ENCODE measurements at places on chromosomes 2 and 18.

- DNase-seq = no peak
Observed at GRCh38 chr2:47520302-47520630, 117.3 kb downstream of the MSH2 start.

GRCh38 chr2:173374634-173375033, 20.0 kb downstream of the CDCA7 start:
- DNase-seq = no peak

- DNase-seq = no peak
Observed at GRCh38 chr2:85666435-85667316, 1.3 kb downstream of the SFTPB start.

GRCh38 chr2:138495384-138495783, 6.2 kb upstream of the SPOPL start:
- no peak for DNase-seq

- DNase-seq = no peak
Observed at GRCh38 chr2:98160554-98160953, 73.6 kb downstream of the VWA3B start.

- DNase-seq = no peak
Observed at GRCh38 chr2:240247868-240248720, 107.6 kb upstream of the OTOS start.

- no peak for DNase-seq
Observed at GRCh38 chr2:187214306-187214705, 233.7 kb downstream of the CALCRL start.

- DNase-seq = no peak
Observed at GRCh38 chr18:35689728-35690127, 108.2 kb downstream of the GALNT1 start.

GRCh38 chr2:160269365-160269764, 69.3 kb upstream of the ITGB6 start:
- DNase-seq = no peak

- DNase-seq = no peak
Observed at GRCh38 chr2:206989311-206989710, 50.0 kb downstream of the CPO start.

- no peak for DNase-seq
Observed at GRCh38 chr2:127085317-127085681, 21.7 kb downstream of the BIN1 start.

DNA sequence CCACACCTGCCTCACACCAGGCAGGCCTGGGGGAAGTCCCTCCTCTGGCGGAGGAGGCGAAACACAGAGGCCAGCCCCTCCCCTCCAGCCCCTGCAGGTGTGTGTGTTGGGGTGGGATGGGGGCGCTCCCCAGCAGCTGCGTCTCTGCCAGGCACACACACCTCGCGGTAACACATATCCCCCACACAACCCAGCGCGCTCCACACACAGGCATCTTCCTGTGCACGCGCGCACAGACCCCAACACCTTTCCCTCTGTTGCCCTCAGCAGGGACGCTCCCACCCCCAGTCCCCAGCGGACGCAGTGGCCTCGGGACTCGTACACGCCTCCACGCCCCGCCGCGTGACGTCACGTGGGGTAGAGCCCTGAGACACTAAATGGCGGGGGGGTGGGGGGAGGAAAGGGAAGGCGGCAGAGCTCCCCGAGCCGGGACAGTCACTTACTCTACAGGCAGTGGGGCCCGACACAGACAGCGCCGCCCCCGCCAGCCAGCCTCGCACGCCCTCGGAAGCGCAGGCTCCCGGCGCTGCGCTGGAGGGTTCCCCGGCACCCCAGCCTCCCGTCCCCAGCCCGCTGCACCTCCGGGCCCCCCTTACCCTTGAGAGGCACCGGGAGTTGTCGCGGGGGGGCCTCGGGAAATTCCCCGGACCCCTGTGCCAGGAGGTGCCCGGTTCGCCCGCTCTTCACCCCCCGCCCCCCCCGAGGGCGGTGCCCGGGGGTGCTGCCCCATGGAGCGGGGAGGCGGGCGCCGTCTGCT, at the start of gene WNT10A:
Gene WNT10A (plus strand): TSS at position 751 of the 757 bp plus-strand sequence. CDS start 144 bp downstream, outside the sequence.
- DNase-seq = no peak

DNA sequence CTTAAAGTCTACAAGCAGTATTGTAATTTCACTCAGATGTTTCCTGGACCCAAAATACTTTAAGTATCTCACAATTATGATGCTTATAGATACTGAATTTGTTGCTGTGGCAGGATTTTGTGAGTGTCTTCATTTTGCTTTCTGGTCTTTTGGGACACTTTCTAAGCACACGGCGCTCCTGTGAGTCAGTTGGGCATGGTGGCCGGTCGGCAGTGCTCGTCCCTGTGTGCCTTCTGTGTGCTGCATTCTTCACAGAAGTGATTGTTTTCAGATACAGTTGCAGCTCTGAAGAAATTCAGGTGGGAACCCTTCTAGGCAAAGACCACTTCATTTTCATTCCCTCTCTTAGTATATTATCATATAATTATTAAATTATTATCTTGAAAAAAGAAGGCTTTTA, 273.3 kb downstream of the ZNF407 start:
- DNase-seq = no peak

DNA sequence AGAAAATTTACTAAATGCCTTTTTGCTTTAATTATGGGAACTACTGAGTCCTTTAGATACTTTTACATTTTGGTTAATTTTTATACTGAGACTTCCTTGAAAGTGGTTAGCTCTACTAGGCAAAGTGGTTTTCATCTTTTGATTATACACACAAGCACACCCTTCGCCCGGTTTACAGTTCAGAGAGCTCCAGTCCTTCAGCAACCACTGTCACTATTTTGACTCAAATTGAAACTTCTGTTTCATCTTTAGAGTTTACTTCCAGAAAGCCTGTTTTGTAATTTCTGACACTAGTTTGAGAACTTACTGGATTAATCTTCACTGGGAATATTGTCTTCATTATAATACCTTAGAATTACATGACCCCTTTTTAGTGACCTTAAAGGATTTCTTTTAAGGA, 140.3 kb upstream of the FOSL2 start:
- no peak for DNase-seq

DNA sequence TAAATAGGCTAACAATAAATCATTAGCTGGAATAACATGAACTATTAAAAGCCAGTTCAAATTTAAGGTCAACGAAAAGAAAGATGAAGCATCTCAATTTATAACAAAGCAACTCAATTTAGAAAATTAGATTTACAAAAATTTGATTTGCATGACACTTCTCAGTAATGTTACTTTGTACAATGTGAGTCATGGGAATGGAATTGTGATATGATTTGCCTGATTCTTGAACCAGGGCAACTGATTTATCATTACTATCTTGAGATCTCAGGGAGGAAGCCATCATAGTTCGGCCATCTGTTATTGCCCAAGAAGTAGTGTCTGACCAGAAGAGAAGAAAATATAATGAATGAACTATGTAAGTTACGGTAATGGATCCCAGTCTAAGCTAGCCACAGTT, 193.1 kb downstream of the RIT2 start:
- DNase-seq = no peak

DNA sequence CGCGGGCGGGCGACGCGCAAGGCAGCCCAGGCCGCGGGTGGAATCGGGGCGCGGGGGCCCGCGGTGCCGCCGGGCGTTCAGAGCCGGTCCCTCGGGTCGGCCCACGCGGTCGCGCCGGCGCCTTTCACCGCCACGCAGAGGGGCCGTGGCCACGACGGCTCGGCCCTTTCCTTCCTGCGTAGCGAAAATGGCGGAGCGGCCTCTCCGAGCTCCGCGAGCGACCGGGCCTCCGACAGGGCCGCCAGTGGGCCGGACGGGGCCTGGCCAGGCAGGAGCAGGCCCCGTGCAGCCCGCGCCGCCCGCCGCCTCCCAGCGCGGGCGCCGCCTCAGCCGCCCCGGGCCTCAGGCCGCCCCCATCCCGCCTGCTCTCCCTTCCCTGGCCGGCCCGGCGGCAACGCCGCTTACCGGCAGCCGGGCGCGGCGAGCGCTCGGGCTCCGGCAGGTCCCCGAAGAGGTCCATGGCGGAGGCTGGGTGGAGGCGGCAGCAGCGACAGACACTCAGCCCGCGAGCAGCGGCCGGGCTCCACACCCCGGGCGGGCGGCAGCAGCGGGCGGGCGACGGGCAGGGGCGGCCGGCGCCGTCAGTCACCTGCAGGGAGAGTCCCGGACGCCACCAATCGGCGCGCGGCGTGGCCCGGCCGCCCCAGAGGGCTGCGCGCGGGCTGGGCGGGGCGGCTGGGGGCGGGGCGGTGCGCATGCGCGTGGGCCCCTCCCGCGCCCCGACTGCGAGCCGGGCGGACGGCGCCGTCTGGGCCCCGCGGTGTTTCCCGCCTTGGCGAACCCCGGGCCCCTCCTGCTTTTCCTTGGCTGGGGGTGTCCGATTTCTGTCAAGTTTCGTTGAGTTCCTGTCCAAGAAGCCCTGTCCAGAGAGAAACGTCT, at the start of gene ILKAP:
Gene ILKAP (minus strand): TSS at position 602 of the 879 bp plus-strand sequence. CDS start 142 bp downstream, at position 460.
- peak; percentile 69 for DNase-seq

GRCh38 chr18:7257426-7257740, 26.5 kb downstream of the LRRC30 start:
- DNase-seq = no peak

GRCh38 chr2:208129744-208130711, at the start of gene CRYGC:
Gene CRYGC, minus strand, starts transcription at chr2:208129828. Its CDS starts 36 bp downstream, at chr2:208129792.
- no peak for DNase-seq

- no peak for DNase-seq
Observed at GRCh38 chr2:47141520-47141919, 13.6 kb downstream of the STPG4 start.

- no peak for DNase-seq
Observed at GRCh38 chr2:100066246-100066645, 76.1 kb downstream of the AFF3 start.

DNA sequence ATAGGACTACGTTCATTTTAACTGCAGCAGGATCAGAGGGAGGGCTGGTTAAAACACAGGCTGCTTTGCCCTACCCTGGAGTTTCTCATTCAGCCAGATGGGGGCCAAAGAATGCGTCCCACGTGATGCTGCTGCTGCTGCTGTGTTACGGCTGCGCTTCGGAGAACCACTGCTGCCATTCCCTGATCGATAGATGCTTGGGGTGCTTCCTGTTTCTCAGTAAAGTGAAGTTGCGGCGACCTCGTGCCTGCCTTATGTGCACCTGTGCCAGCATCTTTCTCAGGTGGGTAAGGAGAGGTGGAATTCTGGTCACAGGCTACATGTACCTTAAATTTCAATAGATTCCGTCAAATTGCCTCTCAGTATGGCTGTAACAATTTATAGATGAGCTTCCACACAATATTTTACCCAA, 24.7 kb upstream of the TOGARAM2 start:
- no peak for DNase-seq

DNA sequence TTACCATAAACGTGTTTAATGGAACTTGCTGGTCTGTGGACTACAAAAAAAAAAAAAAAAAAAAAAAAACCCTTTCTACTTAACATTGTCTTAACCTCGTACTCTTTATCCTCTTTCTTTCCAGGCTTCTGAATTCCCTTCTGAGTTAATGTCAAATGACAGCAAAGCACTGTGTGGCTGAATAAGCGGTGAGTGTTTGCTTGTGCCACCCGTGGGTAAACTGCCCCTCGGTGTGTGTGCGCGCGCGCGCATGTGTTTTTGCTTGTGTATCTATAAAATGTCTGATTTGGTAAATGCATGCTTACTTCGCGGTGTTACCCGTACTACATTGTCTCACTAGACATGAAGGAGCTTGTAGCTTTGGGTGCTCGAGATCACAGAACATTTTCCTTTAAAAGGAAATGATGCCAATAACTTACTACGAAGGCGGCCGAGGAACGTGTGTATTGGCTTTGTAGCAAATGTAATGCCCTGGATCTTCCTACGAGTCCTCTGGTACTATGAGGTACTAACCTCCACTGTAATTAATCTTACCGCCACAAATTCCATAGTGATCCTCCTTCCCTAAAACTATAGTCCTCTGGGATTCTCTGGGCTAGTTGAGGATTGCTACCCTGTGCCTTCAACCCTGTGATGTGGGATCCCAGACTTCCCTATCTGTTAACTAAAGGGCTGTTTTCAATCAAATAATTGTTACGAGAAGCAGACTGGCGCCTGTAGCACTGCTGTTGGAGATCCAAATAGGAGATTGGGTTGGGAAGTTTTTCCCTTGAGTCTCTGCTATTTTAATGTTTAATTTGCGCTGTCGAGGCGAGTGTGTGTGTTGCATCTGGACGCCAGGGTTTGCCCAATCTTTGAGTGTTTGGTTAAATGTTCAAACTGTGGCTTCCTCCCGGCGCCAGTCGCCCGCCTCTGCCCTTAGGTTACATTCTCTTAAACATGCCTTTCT, 1.1 kb downstream of the ID2 start:
- DNase-seq = peak; percentile 26

- DNase-seq = peak; percentile 74
Observed at GRCh38 chr2:186130748-186131641, 355.1 kb upstream of the ZC3H15 start.

DNA sequence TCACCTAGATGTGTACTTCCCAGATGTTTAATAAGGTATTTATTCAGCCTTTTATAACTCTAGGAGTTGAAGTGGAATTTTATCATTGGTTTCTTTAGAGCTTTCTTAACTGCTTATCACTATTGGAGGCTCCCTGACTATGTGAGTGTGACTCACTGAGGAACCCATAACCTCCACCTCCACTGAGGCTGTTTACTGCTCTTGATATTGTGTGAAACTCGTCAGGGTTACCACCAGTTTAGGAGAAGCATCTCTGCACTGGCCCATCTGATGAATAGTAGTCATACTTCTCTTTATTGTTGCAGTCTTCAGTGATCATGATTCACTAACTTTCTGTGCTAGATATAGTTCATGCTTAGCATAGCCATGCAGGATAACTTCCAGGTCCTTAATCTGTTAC, 79.6 kb upstream of the UBXN4 start:
- no peak for DNase-seq

DNA sequence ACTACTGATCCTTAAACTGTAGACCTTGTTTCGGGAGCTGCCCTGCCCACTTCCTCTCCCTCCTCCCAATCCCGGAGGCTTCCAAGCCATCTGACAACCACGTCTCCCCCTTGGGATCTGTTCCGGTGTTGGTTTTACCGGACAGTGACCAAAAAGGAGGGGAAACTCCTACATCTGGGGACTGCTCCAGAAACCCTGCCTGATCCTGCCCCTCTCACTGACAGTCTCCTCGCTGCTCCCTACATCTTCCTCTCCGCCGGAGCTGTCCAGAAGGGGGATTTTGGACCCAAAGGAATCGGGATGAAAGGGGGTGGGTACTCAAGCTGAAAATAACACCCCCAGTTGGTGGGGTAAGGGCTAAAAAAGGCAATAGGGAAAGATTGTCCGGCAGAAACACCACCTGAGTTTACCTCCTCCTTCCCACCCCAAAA, 1.5 kb downstream of the INO80D start:
- DNase-seq = peak; percentile 46

GRCh38 chr2:224432003-224432579, 30.2 kb upstream of the FAM124B start:
- no peak for DNase-seq

GRCh38 chr2:125638345-125638744, 1017.6 kb upstream of the GYPC start:
- DNase-seq = no peak

DNA sequence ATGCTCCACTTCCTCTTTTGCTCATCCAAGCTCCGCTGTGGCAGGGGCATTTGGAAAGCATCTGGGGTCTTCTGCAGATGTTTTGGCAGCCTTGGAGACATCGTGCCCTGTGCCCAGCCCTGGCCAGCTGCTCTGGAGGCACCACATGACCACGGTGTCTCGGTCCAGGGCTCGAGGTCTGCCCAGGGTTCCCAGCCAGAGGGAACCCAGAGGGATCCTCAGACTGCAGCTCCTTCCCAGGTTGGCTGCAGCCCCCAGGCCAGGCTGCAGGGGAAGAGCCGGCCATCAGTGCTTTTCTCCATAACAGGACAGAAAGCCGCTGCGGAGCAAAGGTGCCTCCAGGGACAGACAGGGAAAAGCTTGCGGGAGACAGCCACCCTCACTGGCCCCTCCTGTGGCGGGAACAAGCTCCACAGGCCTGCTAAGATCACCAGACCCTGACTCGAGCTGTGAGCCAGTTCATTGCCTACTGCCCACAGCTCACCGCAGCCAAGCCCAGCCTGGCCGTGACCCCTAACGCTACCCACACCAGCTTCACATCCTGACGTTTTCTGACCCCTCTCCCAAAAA, 74.7 kb downstream of the SMAD7 start:
- DNase-seq = no peak

Data from NCI-H1930 (cell line).